ENCODE measurements at places on chromosomes 6 and 20.
A peak's percentile ranks its signal among the peaks of the same experiment; 100 is the strongest.

- DNase-seq = no peak
Observed at GRCh38 chr6:128158496-128158895, 257.6 kb upstream of the THEMIS start.

DNA sequence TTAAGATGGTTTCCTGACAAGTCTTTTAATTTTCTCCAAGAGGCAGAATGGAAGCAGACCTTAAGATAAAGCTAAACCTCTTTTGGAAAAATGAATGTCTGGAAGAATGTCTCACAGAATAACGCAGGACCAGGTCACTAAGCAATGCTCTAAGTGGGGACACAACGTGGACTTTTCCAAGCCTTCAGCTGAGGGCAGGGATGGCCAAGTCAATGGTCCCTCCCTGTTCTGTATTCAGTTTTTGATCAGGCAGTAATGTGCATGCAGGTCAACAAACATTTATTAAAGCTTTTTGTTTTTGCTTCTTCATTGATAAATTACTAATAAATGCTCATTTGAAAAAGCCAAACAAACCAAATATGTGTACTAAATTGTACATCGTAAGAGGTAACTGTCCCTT is 2.0 kb upstream of the RNF182 start:
- DNase-seq = no peak

DNA sequence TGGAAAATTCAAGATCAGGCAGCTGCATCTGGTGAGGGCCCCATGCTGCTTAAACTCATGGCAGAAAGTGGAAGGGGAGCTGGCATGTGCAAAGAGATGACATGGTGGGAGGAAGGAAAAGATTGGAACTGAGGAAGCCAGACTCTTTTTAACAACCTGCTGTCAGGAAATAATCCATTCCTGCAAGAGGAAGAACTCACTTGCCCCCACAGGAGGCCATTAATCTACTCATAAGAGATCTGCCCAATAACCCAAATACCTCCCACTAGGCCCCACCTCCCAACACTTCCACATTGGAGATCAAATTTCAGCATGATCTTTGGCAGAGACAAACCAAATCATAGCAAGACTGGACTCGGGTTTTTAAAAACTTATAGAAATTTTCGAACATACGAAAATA is 200.5 kb upstream of the KCNQ5 start:
- DNase-seq = no peak

DNA sequence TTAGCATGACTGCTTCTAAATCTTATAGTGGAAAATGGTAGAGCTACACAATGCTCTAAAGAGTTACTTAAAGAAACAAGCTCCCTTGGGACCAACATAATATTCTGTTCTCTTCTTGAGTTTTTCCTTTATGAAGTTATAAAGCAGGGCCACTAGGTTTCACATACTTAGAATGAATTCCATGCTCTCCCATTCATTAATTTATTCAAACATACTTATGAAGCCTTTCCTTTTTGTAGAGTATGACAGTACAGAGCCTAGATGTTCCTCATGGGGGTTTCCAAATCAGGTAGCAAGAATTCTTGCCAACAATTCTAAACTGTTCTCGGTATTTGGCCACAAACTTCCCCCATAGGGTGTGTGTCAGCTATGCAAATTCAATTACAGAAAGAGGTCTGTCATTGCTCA is 20.6 kb upstream of the FABP7 start:
- DNase-seq = no peak

GRCh38 chr6:112214739-112215269 is 39.6 kb downstream of the LAMA4 start:
- peak; percentile 65 for DNase-seq

DNA sequence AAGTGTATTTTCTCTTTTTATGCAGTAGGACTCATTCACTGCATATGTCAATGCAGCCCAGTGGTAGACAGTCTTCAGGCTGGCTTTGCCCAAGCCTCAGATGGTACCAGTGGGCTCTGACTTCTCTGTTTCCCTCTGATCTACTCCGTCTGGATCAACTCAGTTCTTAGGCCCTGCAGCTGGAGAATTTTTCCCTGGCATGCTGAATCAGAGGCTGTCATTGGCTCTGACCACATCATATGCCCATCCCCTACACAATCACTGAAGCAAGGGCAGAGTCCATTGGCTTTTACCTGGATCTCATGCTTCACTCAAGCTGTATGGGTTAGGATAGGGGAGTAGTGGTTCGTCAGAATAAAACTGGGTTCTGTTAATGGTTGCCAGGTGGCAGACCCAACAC is 57.8 kb downstream of the KIZ start:
- DNase-seq = no peak

DNA sequence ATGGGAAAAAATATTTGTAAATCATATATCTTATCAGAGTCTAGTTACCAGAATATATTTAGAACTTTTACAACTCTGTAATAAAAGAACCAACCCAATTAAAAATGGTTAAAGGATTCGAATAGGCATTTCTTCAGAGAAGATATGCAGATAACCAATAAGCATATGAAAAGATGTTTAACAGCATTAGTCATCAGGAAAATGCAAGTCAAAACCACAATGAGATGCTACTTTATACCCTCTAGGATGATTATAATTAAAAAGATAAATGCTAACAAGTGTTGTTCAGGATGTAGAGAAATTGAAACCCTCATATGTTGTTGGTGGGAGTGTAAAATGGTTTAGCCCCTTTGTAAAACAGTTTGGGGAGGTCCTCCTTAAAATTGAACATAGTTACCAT is 94.1 kb downstream of the LRRC1 start:
- DNase-seq = no peak

DNA sequence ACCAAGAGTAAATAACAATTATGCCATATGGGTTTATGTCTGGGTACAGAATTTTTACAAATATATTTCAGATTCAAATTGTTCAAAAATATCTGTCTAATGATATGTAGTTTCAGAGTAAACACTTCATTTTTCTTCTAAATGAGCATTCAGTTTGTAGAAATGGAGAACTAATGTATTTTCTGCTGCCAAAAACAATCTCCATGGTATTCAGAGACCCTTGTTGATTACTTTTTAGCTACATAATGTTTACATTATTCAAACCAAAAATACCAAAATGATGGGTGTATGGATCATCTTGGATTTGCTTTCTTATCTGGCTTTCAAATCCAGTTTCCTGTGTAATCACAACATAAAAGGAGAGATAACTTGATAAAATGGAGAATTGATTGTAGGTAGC is 576.0 kb upstream of the CDH4 start:
- DNase-seq = no peak

- DNase-seq = no peak
Observed at GRCh38 chr6:35782424-35782823, 1.6 kb downstream of the CLPSL1 start.

DNA sequence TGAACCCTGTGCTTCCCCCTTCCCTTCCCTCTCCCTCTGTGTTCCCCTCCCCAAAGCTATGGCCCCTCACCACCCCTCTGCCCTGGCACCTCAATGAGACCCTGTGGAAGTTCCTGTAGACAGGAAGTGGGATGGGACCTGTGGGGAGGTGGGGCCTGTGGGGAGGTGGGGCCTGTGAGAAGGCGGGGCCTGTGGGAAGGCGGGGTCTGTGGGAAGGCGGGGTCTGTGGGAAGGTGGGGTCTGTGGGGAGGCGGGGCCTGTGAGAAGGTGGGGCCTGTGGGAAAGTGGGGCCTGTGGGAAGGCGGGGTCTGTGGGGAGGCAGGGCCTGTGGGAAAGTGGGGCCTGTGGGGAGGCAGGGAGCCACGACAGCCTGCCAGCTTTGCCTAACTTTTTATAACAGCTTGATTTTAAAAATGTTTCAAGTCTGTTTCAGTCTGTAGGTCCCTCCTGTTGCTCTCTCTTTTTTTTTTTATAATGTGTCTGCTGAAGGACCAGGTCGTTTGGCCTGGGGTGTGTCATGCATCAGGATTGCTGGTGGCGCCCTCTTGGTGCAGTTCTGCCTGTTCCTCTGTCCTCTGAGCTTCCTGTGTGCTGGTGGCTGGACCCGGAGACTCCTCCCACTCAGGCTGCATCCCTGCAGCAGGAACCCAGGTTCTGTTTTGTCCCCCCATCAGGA is 70.5 kb upstream of the SLCO4A1 start:
- DNase-seq = no peak

- DNase-seq = no peak
Observed at GRCh38 chr6:116395647-116396046, 24.9 kb downstream of the DSE start.

GRCh38 chr6:111984081-111984480 is 69.8 kb upstream of the CCN6 start:
- no peak for DNase-seq

DNA sequence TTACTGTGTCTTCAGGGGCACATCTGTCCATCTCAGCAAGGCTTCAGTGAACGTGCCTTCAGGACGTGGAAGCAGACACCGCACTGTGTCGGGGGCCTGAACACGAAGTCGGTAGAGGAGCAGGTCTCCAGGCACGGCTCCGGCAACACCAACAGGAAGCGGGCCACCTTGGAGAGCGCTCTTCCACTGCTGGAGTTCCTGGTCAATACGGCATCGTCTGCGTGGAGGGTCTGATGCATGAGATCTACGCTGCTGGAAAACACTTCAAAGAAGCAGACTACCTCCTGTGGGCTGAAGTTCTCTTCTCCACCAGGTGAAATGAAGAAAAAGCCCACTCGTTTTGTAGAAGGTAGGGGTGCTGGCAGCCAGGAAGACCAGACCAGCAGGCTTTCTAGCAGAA is 69.3 kb upstream of the SLCO4A1 start:
- DNase-seq = no peak

GRCh38 chr6:39685489-39685826 is 39.8 kb downstream of the KIF6 start:
- DNase-seq = no peak

- DNase-seq = peak; percentile 60
Observed at GRCh38 chr6:52839124-52840055, 1.2 kb downstream of the GSTA5 start.

- no peak for DNase-seq
Observed at GRCh38 chr20:35508493-35509218, 20.8 kb downstream of the C20orf173 start.

DNA sequence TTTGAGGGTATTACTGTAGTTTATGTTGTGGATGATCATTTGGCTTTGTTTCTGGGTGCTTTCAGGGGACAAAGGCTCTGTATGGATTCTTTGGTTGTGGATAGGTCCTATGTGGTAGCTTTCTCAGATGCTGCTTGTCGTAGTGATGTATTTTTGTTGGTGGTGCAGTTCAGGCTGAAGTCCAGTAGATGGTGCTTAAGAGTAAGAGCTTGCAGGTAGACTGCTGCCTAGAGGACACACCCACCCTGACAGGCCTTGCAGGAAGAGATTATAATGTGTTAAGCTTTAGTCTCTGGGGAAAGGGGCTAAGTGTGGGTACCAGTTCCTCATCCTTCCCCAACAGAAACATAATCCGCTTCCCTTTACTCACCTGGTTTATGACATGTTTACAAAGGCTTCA is 62.6 kb upstream of the ADGRB3 start:
- DNase-seq = peak; percentile 25

- peak; percentile 73 for DNase-seq
Observed at GRCh38 chr6:45714741-45715507, 300.7 kb downstream of the CLIC5 start.

DNA sequence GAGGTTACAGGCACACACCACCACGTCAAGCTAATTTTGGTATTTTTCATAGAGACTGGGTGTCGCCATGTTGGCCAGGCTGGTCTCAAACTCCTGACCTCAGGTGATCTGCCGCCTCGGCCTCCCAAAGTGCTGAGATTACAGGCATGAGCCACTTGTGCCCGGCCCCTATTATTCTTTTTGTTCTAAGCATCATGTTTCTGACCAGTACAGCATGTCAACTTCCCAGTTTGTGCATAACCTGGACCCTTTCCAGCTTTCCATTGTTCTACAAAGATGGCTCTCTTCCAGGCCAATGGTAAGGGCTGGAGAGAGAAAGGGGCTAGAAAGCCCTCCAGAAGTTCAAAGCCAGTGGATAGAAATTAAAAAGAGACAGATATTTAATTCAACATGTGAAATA is 91.3 kb upstream of the TNFAIP3 start:
- DNase-seq = no peak
